ENCODE measurements at places on chromosomes 12 and 14.

- DNase-seq = no peak
Measured at GRCh38 chr14:67442139-67442906, 30.4 kb upstream of the PLEK2 start.

GRCh38 chr12:88207921-88208620, 66.0 kb downstream of the TMTC3 start:
- no peak for DNase-seq

- DNase-seq = no peak
Measured at GRCh38 chr12:127425474-127425873, 841.5 kb upstream of the TMEM132C start.

GRCh38 chr14:100880271-100881101, 23.0 kb downstream of the RTL1 start:
- no peak for DNase-seq

DNA sequence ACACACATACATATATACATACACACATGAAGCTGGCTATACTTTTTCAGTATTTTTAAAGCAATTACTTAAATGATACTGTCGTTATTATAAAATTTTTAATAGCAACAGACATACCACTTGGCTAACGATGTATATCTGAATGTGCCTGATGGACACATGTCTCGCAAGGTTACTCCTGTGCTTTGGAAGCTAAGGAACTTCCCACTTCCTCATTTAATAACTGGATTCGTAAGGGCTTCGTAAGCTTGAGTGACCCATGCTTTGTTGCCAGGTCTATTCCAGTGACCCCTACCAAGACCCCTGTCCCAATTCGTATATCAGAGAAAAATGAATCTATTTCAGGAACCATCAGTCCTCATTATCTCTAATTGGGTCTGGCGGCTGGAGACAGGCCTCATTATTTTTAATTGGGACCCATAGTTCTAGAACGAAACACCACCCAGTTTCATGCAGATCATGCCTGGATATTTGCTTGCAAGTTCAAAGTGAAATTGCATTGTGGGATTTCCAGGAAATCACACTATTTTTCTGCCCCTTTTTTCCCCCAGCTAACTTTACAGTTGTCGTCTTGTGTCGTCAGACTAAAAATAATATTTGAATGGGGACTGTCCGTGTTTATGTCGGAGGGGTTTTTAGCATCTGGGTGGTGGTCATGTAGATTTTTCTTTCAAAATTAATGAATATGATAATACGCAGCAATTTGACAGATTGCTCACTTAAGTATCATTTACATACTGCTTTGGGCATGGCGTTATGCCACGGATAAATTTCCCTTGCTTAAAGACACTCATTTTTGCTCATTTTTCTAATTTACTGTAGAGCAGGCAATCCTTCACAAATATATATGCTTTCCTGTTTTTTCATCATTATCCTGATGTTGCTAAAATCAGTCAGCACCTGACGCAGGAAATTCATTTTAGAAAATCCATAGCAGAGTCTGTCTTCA, 17.1 kb upstream of the MYO1H start:
- DNase-seq = no peak

DNA sequence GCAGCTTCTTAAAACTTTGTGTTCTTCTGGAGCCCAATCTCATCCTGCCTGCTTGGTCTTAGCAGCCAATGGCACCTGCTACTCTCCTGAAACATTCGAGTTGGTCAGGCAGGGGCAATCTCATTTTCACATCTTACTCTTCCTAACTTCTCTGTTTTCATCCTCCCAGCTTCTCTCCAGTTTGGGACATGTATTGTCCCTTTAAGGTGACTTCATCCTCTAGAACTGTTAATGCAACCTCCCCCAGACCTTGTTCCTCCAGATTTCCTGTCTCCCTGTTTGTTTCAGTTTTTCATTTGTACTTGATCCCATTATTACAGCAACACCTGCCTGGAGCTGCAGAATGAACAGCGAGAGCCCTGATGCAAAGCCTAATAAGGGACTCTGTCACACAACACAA, 31.3 kb downstream of the SERPINA11 start:
- DNase-seq = no peak

DNA sequence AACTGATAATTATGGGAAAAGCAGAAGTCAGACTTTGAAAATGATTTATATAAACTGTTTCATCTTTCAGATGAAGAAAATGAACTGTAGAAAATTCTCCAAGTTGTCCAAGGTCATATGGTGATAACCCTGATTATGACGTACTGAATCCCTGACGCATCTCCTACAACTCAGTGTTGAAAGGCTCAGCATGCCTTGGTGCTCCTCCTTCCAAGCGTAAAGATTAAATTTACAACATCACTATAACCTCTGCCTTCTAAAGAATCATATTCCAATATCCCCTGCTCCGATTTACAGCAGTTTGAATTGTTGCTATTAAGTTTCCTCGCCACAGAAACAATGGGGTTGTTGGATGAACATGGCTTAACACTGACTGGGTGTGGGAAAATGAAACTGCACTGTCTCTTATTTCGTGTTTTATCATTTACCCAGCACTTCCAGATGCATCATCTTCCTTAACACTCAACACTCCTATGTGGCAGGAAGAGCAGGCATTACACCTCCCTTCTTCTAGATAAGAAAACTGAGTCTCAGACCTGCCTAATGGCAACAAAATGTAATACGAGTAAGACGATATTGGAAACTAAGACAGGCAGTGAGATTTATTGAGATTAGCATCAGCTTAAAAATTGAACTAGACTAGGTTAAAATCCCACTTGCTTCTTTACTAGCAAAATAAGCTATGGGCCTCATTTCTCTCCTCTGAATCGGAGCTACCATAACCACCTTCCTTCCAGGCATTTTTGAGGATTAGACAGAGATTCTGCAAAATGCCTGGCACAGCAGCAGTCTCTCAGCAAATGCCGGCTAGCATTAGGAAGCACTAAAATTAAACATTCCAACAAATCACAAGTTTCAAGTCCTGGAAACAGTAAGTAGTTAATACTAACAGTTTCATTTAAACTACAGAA, 74.2 kb downstream of the PPM1H start:
- no peak for DNase-seq

DNA sequence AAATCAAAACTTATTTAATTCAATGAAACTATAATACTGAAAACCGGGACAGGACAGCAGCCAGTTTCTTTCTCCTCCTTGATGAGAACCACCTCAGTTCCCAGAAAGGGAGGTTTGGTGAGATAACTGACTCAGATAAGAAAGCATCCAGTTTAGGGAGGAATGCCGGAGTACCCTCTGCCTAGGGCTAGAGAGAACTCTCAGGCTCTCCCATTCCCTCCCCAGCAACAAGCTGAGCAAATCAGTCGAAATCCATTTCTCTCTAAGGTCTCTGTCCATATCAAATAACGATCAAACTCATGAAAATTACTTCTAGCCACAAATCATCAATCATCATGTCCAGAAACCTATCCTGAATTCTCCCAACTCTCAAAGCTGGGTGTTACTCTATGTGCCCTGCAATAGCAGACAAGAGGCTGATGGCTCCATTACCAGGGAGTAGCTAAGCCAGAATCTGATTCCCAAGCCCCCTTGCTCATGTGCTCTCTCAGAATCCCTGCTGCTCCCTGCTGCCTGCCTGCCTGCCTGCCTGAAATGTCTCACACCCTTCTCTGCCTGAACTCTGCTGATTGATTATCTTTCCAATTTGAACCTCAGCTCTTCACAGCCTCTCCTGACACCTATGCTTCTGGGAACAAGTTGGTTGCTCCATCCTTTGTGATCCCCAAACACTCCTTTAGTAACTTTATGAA, 49.4 kb downstream of the SLC25A47 start:
- no peak for DNase-seq

- DNase-seq = no peak
Measured at GRCh38 chr12:66627270-66627987, 51.4 kb downstream of the GRIP1 start.

- no peak for DNase-seq
Measured at GRCh38 chr12:123621619-123622530, 11.6 kb downstream of the EIF2B1 start.

DNA sequence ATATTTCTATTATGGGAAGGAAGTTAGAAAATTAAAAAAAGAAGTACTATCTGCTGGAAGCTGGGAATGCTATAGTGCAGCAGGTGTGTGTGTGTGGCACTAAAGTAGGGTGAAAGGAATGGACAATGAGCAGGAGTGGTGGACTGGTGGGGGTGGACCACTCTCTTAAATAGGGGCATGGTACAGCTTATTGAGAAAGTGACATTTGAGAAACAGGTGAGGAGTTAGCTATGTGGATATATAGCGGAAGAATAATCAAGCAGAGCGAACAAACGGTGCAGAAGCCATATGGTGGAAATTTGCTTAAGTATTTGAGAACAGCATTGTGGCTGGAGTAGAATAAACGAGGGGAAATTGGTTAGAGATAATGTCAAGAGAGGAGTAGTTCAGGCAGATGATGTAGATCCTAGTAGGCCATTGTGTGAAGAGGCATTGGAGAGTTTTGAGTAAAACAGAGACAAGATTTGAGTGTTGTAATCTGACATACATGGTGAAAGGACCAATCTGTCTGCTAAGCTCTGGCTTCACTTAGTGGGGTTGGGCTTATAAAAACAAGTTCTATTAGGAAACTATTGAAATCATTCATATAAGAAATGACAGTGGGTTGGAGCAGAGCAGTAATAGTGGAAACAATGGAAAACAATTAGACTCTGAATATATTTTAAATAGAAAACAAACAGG, 149.2 kb upstream of the SYT10 start:
- no peak for DNase-seq

DNA sequence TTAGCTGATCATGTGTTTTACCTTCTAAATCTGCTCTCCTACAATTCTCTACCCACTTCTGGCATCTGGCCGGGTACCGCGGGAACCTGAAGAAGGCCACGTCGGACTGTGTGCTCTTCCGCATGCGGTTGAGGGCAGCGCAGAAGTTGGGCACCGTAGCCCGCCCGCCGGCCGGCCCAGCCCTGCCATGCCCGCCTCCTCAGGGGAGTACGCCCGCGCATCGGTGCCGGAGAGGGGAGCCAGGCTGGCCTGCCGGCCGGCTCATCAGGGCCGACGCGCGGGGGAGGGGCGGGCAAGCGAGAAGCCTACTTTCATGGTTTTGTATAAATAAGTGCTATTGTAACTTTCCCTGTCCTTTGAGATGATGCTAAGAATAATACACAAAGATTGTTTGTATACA, 19.9 kb upstream of the ADAMTS20 start:
- DNase-seq = no peak

DNA sequence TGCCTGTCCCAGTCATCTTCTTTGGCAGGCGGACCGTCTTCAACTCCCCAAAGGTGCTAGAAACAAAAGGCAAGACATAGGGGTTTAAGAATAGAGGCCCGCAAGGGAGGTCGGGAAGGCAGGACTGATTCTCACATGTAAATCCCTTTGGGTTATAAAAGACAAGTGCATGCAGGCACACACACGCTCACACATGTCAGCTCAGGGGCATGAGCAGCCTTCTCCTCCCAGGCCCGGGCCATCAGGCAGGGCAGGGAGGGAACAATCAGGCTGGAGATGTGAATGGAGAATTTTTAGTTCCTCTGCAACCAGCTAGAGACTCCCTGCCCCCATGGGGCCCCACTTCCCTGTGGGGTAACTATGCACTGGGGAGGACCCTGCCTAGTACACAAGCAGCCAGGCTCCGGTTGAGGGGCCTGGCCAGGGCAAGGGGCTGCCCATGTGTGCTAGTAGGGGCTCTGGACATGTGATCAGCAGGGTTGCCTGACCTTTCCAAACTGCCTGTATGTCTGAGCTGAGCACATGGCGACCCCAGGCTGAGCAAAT, 107.2 kb downstream of the RBM19 start:
- DNase-seq = no peak

GRCh38 chr14:96586056-96586455, 83.9 kb downstream of the PAPOLA start:
- DNase-seq = no peak

GRCh38 chr14:67269298-67270060, 28.2 kb downstream of the PALS1 start:
- DNase-seq = no peak

- no peak for DNase-seq
Measured at GRCh38 chr12:25818596-25819390, 139.7 kb upstream of the RASSF8 start.

DNA sequence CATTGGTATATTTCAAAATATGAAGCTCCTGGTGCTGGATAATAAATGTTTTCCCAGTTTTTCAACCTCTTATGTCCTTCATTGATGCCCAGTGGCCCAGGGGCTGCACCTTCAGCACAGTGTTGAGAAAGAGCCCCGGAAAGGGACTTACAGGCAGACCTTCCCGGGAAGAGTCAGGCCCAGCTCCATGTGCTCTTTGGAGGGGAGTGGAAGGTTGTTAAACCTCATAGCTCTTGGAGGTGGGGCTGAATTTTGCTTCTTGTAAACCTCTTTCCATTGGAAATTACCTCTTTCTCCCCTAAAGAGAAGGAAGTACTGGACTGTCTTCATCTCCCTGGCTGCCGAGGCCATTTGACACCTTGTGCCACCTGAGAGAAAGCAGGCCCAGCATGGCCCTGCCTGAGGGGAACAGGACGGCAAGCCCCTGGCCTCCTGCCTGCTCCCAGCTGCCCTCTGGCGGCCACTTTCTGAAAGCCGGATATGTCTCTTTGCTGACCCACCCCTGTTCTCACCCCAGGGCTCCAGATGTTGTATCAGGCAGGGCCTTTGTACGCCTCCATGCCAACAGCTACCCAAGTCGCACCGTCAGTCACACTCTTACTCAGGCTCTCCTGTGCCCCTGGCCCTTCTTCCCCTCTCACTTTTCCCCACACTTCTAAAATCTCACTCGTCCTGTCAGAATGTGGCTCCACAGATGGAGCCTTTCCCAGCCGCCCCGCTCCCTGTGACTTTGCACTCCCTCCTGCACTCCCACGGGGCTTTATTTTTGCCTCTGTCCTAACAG, 43.0 kb downstream of the EVL start:
- peak; percentile 87 for DNase-seq

- no peak for DNase-seq
Measured at GRCh38 chr14:34527591-34527990, 11.9 kb downstream of the EAPP start.
